Stimulated activated CD8-positive, alpha-beta memory T cell treated with anti-CD3 and anti-CD28 coated beads, Interleukin-4, amount 100 ng/mL, for 1 hour (primary cell): ENCODE measurements at places on chromosomes 6 and 20.

- no peak for DNase-seq
Measured at GRCh38 chr6:2221726-2222274, 23.6 kb downstream of the GMDS start.

- DNase-seq = no peak
Measured at GRCh38 chr6:47241742-47242482, 67.8 kb downstream of the TNFRSF21 start.

DNA sequence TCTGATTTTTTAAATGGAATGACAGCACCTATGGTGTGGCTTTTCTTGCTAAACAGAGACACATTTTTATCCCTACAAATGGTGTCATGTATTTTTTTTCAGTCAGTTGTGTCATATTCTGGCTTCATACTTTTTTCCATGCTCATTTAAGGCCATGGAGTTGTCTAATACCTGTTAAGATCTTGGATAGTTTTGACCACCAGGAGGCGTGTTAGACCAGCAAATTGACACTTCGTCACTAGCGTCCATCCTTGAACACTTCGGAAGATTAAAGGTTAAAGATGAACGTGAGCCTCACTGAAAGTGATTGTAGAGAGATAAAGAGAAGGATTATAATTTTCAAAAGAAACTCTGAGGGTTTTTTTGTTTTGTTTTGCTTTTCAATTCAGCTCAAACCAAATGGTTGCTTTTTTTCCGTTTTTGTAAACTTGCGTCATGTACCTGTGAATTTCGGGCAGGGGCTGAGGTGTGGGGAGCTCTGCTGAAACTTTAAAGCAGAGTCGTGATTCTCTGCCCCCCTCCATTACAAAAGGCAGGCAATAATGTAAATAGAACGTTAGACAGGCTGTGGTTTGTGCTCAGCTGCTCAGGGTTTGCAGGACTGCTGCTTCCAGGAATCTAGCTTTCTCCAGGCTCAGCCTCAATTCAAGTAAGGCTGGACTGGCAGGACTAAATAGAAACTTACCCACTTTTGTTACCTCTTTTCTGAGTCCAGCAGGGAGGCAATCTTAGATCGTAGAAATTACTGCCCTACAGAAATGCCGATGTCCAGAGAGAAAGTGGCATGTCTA, 245.1 kb downstream of the FOXA2 start:
- DNase-seq = no peak

- no peak for DNase-seq
Measured at GRCh38 chr6:162704001-162704400, 23.6 kb downstream of the PRKN start.

DNA sequence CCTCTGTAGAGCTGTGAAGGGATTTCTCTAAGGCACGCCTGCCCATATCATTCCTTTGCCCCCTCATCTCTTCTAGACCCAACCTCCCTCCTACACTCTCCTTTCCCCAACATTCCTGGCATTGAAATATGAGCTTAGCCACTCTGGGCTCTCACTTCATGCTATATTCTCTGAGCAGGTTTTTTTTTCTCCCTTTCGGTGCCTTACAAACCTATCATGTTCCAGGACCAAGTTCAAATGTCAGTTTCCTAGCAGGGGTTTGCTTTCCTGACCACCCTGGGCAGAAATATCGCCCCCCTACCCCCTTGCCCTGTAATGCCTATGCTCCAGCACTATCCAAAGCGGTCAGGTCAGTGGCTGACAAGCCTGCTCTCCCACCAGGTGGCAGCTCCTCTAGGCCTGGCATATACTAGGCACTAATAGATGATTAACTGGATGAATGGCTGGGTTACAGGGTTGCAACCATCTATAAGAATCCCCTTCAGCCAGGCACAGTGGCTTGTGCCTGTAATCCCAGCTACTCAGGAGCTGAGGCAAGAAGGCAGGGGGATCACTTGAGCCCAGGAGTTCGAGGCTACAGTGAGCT, 25.7 kb upstream of the AAR2 start:
- no peak for DNase-seq

GRCh38 chr6:101544286-101544685, 150.8 kb downstream of the GRIK2 start:
- DNase-seq = no peak

- no peak for DNase-seq
Measured at GRCh38 chr20:20950620-20951019, 155.5 kb downstream of the LINC00237 start.

DNA sequence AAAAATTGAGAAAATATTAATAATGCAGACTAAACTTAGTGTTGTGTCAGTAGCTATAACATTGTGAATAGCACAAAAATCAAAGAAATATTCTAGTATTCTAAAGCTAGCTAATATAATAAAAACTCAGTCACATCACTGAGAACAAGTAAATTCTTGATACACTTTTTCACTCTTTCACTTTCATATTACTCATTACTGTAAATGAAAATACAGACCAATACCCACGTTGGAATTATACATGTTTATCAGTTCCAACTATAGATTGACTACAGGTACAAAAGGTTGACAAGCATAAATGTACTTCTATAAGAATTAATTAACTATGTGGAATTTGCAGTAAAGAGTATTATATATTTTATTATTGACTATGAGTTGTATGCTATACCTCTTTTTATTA, 1043.4 kb upstream of the FLRT3 start:
- no peak for DNase-seq

GRCh38 chr6:145372671-145373151, 362.6 kb downstream of the EPM2A start:
- DNase-seq = no peak

- no peak for DNase-seq
Measured at GRCh38 chr20:57614490-57615444, 5.5 kb downstream of the ZBP1 start.

GRCh38 chr20:21708738-21709534, 3.5 kb downstream of the PAX1 start:
- no peak for DNase-seq

- no peak for DNase-seq
Measured at GRCh38 chr6:158313989-158314388, 1.7 kb downstream of the TULP4 start.

DNA sequence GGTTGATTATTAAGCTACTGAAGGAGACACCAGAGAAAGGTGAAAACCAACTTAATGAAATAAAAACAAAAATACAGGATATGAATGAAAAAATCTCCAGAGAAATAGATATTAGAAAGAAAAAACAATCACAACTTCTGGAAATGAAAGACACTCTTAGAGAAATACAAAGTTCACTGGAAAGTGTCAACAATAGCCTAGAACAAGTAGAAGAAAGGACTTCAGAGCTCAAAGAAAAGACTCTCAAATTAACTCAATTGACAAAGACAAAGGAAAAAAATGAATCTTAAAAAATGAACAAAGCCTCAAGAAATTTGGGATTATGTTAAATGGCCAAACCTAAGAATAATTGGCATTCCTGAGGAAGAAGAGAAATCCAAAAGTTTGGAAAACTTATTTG, 10.3 kb upstream of the MCM9 start:
- no peak for DNase-seq

DNA sequence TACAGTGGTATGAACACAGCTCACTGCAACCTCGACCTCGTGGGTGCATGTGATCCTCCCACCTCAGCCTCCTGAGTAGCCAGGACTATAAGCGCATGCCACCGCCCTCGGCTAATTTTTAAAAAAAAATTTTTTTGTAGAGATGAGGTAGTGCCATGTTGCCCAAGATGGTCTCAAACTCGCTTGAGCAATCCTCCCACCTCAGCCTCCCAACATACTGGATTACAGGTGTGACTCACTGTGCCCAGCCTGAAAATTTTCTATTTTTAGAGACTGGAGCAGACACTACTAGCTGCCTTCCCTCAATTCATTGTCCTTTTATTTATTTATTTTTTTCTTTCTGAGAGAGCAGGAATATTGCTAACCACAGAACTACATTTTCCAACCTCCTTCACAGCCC, 20.3 kb upstream of the GTF3C6 start:
- no peak for DNase-seq

DNA sequence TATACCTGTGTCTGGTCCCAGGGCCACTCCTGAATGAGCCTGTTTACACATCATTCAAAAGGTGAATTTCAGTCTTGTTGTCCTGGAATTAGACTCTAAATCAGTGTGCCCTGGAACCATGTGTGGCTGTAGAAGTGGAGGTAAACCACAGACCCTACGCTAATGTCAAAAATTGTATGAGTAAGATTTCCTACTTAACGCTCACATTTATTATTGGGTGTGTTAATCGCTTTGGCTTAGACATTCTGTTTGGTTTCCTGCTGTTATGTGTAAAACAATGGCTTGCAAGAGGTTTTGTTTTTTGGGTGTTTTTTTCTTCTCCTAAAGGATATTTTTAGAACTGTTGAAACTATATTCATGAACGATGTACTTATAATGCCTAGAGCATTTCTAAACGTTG, 19.3 kb downstream of the PLCB1 start:
- no peak for DNase-seq

DNA sequence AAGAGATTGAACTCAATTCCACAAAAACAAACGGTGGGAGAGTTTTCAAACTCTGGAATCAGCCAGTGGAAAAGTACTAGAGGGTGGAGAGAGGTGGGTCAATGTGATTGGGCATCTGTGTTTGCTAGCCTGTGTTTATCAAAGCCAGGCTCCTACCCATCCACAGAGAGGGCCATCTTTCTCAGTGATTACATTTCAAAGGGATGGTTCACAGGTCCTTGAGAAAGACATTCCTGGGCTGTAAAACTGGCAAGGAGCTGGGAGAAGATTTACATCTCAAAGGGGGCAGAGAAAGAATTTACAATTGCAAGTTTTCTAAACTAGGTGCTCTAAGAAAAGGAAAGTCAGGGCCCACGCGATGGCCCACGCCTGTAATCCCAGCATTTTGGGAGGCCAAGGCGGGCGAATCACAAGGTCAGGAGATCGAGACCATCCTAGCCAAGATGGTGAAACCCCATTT, 146.8 kb upstream of the UST start:
- DNase-seq = no peak

DNA sequence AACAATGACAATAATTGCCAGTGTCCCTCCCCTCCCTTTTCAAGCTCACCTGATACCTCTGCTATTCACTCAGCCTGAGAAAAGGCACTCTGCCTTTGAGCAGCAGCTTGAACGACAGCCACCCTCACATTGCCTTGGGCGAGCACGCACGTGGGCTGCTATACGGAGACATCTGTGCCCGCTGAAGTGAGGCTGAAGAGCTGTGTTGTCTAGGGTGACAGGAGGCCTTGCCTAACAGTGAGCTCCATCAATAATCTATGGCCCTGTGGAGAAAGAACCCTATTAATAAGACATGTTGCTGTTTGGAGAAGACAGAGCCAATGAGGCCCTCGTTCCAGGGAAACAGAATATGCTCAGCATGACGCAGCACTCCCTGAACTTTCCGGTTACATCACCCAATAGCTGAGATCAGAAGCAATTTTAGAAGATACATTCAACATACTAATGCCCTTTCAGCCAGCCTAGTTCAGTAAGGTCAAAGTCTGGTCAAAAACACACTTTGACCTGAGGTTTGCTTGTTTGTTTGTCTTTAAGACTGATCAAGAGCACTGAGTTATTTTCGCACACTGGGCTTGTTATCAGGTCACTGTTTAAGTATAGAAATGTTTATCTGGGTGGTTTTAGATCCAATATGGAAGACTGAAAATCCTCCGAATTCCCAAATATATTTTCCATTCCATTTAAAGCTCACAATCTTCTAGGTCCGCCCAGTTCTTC, 30.6 kb downstream of the RBM24 start:
- no peak for DNase-seq

DNA sequence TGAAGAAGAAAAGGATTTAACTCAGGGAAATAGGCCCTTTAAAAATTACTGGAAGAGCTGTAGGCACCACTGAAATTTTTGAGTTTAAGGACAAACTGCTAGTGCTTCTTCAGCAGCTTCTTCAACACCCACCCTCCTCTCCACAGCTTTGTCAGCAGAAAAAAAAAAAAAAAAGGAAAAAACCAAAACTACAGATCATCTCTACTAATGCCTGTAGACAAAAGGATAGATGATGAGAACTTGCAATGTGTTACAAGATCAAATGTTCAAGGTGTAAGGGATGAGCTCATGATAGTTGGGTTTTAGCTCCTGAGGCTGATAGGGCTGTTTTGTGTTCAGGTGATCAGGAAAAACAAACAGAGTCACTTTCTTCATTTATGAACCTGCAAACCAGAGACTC, 55.2 kb upstream of the PREP start:
- no peak for DNase-seq

GRCh38 chr20:63441136-63442099, 31.0 kb downstream of the KCNQ2 start:
- no peak for DNase-seq

- no peak for DNase-seq
Measured at GRCh38 chr6:163620670-163621330, 206.3 kb downstream of the QKI start.

DNA sequence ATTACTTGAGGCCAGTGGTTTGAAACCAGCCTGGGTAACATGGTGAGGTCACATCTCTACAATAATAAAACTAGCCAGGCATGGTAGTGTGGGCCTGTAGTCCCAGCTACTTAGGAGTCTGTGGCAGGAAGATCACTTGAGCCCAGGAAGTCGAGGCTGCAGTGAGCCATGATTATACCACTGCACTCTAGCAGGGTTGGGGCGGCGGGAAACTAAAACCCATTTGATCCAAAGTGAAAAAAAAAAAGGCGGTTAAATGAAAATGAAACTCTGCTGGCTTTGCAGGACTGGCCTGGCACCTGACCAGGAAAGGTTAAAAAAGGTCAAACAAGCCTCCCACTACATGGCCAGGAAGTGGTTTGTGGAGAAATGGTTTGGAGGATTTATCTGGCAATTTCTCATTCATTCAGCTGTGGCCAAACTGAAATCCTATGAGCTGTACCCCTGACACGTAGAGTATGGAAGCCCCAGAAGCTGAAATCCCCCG, 36.6 kb downstream of the MTRES1 start:
- DNase-seq = no peak

GRCh38 chr6:16136091-16136490, 7.2 kb downstream of the MYLIP start:
- no peak for DNase-seq

DNA sequence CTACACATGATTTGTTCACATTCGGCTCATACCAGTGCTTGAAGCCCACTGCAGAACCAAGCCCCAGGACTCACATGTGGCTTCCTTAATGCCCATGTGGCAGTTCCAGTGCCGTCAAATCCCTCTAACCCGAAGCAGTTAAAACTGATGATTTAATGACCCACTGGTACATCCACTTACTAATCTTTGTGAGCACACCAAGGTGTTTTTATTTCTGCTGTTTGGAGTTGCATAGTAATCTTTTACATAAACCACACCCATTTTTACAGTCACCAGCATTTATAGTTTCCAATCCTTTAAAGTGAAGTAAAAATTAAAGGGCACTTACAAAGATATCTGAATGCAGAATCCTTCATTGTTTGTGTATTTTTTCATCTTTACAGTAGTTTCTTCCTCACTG, 232.0 kb downstream of the ANKRD60 start:
- DNase-seq = no peak

- DNase-seq = no peak
Measured at GRCh38 chr20:38935285-38935684, 9.1 kb downstream of the FAM83D start.

GRCh38 chr20:37901654-37902503, 1.0 kb upstream of the VSTM2L start:
- DNase-seq = no peak

DNA sequence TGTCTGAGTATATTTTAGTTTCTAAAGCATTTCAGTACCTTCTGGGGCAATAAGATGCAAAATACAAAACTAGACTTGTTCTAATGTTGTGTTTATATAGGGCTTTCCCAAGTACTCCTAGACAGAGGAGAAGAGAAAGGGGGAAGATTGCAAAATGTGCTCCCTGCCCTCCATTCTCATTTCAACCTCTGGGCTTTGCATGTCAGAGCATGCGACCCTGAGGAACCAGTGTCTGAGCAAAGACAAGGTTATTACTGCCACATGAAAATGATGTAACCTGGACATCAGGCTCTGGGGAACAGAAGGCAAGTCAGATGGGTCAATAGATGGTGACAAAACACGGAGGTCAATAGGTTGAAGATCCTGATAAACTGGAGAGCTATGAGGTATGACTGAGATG, 253.5 kb upstream of the TCF21 start:
- no peak for DNase-seq
